ENCODE measurements at places on chromosomes 12 and 14.

DNA sequence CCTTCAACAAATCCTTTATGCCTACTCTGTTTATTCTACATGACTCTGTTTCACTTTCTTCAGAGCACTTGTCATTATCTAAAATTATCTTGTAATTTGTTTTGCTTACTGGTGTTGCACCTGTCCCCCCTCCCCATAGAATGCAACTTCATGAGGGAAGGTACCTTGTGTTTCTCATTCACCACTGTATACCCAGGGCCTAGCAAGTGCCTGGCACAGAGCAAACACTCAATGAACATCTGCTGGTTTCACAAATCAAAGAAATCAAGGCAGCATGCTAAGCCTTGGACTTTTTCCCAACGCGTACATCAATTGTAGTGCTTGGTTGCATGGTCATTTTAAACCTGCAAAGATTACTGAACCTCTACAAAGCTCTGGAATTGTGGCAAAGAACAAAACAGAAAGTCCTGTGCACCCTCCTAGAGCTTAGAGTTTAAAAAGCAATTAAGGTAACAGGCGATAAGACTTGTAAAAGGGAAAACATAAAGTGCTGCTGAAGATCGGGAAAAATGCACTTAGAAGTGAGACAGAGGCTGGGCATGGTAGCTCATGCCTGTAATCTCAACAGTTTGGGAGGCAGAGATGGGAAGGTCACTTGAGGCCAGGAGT, 479.1 kb downstream of the MED13L start:
- DNase-seq: no peak

DNA sequence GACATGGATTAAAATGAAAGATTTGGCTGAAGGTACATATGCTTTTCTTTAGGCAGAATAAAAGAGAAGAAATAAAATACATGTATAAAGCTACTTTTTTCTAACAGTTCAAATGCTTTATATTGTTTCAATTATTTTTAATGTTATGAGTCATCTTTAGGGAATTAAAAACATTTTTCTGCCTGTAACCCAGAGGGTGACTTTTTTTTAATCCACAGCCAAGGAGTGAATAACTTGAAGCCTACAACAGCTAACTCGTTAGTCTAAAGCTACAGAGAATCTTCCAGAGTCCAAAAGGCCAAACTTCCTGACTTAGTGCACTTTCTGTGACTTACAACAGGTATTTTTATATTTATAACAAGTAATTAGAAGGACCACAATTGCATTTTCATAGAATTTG, 151.6 kb downstream of the SEC23A start:
- no peak for DNase-seq

DNA sequence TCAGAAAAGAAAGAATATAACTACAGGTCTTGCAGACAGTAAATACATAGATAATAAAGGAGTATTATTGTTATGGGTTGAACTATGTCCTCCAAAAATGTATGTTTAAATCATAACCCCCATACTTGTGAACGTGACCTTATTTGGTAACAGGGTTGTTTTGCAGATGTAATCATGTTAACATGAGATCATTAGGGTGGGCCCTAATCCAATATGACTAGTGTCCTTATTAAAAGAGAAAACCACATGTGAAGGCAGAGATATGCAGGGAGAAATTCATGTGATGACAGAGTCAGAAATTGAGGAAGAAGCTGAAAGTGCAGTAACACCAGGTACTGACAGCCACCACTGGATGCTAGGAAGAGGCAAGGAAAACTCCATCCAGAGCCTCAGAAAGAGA, 29.0 kb downstream of the MAGOHB start:
- DNase-seq: no peak

GRCh38 chr14:105474483-105475268, at the start of gene CRIP2:
TSS of gene CRIP2 (plus strand) at chr14:105474821. CDS start at chr14:105474863, 42 bp downstream.
- no peak for DNase-seq

- DNase-seq: no peak
Observed at GRCh38 chr12:94112121-94112520, 36.3 kb upstream of the PLXNC1 start.

- DNase-seq: no peak
Observed at GRCh38 chr14:87080146-87080545, 912.8 kb downstream of the GALC start.

GRCh38 chr12:98416845-98417244, 98.5 kb upstream of the TMPO start:
- no peak for DNase-seq

DNA sequence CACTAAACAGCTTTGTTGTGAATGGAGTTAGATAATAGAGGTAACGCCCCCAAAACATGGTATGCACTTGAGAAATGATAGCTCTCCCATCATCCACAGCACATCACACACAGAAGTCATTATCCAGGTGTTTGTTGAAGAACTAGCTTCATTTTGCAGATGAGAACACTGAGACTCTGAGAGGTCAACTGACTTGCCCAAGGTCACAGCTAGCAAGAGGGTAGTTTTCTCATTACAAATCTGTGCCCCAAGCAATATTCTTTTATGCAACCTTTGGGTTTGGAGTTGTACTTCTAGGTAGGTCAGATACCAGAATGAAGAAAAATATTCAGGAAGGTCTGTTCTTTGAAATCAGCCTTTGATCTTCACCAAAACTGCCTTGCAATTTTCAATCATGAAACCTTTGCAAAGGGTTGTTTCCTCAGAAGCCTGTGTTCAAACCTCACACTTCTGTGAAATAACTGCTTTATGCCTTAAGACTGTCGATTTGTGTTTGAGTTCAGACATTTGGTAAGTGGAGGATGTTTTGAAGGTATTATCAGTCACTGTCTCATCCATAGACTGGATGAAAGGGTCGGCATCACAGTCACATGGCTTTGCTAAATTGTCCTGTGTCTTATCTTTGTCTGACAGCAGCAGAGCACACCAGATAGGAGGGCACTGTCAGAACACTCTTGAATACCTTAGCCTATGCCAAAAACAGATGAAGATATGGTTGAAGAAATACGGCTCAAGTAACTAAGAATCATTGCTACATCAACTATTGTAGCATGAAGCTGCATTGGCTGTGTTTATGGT, 233.2 kb upstream of the BTG1 start:
- DNase-seq: no peak

DNA sequence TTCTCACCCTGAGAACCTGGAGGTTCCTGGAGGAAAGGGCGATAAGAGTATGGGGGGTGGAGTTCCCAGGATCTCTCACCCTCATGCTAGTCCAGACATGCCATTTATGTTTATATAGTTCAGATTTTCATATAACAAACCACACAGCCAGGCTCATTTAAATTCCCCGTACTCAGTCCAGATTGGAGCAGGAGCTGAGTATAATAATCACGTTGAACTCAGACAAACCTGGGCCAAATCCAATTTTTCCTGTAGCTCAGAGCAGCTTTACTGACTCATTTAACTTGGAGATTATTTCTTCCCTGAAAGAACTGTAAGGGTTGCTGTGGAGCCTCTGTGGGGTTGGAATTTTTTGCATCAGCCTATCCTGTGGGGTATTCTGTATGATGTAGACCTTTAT, 660.8 kb downstream of the TMEM121 start:
- no peak for DNase-seq

- no peak for DNase-seq
Observed at GRCh38 chr12:19423166-19423930, 15.9 kb upstream of the AEBP2 start.

GRCh38 chr14:99348816-99349614, 77.0 kb upstream of the BCL11B start:
- no peak for DNase-seq

- no peak for DNase-seq
Observed at GRCh38 chr14:23377573-23378563, 1.0 kb downstream of the CMTM5 start.

DNA sequence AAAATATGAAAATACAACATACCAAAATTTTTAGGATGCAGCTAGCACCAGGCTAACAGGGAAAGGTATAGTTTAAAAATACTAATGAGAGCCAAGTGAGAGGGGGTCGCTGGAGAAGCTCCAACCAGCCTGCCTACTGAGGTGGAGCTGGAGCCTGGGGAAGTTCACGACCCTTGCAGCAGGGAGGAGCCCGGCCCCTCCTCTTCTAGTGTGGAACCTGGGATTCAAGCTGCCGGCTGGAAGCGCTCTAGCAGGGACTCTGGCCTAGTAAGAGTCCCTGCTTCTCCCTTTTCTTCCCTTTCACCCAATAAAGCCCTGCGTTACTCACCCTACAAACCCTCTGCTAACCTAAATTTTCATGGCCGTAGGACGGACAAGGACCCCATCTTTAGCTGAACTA, 5.0 kb upstream of the KCNK13 start:
- no peak for DNase-seq

GRCh38 chr14:94344389-94344788, 21.3 kb upstream of the SERPINA6 start:
- no peak for DNase-seq

GRCh38 chr12:79069009-79069408, 204.4 kb downstream of the SYT1 start:
- DNase-seq: no peak

DNA sequence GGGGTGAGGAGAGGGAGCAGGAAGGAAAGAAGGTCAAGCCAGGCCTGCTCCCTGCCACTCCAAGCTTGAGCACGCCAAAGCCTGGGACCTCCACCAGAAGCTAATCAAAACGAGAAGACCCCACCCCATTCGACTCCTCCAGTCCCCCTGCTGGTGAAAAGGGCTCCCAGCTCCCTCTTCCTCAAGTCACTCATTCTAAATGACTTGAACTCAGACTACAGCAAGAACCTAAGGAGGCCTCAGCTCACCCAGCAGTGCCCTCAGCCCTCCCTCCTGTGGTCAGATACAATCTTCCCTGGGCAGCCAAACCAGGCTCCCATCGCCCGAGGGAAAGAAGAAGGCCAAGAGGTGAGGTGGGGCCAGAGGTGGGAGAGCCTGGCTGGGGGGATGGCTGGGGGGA, 17.4 kb downstream of the HDAC7 start:
- DNase-seq: no peak

- no peak for DNase-seq
Observed at GRCh38 chr12:49923880-49924556, 20.3 kb upstream of the FAIM2 start.

GRCh38 chr12:1872448-1872847, 46.0 kb downstream of the CACNA2D4 start:
- DNase-seq: no peak

DNA sequence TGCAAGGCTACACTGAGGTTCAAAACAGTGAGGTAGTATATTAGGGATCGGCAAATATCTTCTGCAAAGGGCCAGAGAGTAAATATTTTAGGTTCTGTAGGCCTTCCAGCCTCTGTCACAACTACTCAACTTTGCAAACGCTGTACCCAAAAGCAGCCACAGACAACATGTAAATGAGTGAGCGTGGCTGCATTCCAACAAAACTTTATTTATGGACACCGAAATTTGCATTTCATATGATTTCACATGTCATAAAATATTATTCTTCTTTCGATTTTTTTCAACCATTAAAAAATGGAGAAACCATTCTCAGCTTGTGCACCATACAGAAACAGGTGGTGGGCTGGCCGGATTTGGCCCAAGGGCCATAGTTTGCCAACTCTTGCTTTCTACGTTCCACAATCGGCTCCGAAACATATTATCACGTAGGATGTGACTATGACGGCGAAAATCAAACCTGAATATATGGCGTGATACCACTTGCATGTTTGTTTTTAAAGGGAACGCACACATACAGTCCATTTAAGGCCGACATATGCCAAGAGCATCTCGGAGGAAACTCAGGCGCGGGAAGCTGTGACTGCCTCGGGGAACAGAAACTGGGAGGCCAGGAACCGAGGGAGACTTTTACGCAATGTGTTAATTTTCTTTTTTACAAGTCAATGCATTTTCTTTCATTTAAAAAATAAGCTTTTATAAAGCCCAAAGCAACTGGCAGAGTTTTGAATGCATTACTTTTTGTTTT, 7.1 kb downstream of the NCOR2 start:
- no peak for DNase-seq

GRCh38 chr14:65242732-65243134, 140.4 kb upstream of the MAX start:
- DNase-seq: no peak

- no peak for DNase-seq
Observed at GRCh38 chr14:106210650-106211049, 684.3 kb downstream of the TMEM121 start.

DNA sequence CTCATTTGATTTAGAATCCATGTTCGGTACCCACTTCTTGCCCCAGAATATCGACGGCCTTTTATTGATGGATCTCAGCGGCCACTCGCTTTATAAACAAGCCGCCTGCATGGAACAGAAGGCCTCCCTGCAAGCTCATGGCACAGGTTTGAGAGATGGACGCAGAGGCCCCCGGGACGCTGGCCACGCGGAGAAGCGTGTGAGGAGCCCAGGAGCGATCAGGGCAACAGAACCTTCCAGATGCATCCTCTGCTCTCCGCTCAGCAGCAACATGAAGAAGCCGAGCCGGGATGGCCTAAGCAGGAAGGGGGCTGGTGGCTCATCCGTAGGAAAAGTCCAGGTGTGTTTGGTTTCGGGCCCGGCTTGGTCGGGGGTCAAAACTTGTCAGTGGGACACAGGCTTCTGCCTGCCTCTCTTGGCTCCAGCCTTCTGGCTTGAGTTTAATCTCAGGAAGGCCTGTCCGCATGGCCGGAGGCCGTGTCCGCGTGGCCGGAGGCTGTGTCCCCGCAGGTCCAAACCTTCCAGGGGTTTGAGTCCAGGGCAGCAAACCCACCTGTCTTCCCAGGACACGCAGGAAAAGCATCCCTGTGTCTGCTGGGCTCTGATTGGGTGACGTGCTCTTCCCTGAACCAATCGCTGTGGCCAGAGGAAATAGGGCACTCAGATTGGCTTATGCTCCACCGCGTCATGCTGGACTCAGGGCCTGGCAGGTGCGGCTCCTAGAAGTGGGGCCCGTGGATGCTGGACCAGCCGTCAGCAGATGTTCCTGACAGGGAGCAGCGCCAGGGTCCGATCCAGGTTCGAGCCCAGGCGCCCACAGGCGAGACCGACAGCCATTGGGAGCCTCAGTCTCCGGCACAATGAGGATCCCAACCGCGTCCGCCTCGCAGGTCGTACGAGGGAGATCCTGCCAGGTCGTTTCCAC, 65.0 kb downstream of the GALNT9 start:
- no peak for DNase-seq

DNA sequence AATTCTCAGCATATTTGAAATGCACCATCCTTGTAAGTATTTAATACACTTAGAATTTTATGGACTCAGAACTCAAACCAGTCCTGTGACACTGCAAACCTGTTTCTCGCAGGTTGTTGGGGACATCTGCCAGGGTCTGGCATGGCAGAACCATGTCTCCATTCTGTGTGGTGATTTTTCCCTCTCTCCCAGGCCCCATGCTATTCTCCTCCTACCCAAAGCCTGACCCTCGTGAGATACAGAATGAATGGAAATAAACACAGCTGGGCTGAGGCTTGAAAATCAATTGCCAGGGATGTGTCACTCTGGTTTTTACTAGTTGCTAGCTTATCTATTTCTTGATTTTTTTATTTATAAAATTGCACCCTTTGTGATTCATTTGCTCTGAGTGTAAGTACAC, 19.8 kb downstream of the TPH2 start:
- no peak for DNase-seq

GRCh38 chr12:6058481-6059161, 65.8 kb downstream of the VWF start:
- DNase-seq: no peak

GRCh38 chr12:79644274-79645234, 46.2 kb downstream of the PAWR start:
- no peak for DNase-seq

GRCh38 chr14:61041704-61042103, 60.7 kb downstream of the SLC38A6 start:
- no peak for DNase-seq

Measured in stimulated activated CD4-positive, alpha-beta T cell treated with anti-CD3 and anti-CD28 coated beads, Interleukin-1b, Interleukin-23, amount 100 ng/mL, for 1 hour (primary cell).